Stimulated activated naive B cell treated with anti-CD40 and anti-IgM and Interleukin-4, amounts not matched to agents 10 μg/mL and 1 μg/mL and 100 μg/mL, for 72 hours (primary cell): ENCODE measurements at places on chromosomes 6 and 20.

- DNase-seq: no peak
- no peak overlapping the region for H3K27ac ChIP-seq
Observed at GRCh38 chr6:166430269-166430668, 47.5 kb upstream of the MPC1 start.

- H3K27ac ChIP-seq: no peak overlapping the region
- H3K4me3 ChIP-seq: no peak overlapping the region
- no peaks in the 10 kb centered on the region for H3K4me1 ChIP-seq
- H3K27me3 ChIP-seq: no peaks in the 10 kb centered on the region
Observed at GRCh38 chr6:168124921-168125320, 45.9 kb upstream of the FRMD1 start.

GRCh38 chr6:6494677-6495076 is 93.8 kb upstream of the LY86 start:
- H3K36me3 ChIP-seq: no peaks in the 10 kb centered on the region
- no peak overlapping the region for H3K27ac ChIP-seq
- H3K4me1 ChIP-seq: peaks cover 2% of the 10 kb centered on the region
- peaks cover 4% of the 10 kb centered on the region for H3K27me3 ChIP-seq

DNA sequence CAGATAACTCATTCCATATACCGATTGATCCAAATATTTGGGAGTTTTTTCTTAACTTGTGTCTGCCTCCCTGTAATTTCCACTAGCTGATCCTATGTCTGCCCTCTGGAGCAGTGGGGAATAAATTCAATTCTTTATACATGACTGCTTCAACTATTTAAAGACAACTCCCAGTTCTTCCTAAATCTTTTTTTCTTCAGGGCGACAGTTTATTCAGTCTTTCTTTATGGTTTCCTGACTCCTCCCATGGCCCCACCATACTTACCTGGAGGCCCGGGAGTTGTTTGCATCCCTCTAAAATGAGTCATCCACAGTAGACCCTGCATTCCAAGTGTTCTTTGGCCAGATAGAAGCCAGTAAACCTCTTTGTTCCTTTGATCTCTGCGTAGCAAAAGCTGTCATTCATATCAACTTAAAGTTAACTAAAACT is 73.6 kb downstream of the LCA5 start:
- no peak overlapping the region for H3K4me3 ChIP-seq
- peaks cover 7% of the 10 kb centered on the region for H3K27me3 ChIP-seq
- H3K36me3 ChIP-seq: no peaks in the 10 kb centered on the region
- H3K4me1 ChIP-seq: peaks cover 2% of the 10 kb centered on the region
- DNase-seq: no peak

- no peaks in the 10 kb centered on the region for H3K27me3 ChIP-seq
- no peaks in the 10 kb centered on the region for H3K4me1 ChIP-seq
- no peak overlapping the region for H3K27ac ChIP-seq
- no peaks in the 10 kb centered on the region for H3K36me3 ChIP-seq
Observed at GRCh38 chr6:126926926-126927325, 191.5 kb upstream of the RSPO3 start.

DNA sequence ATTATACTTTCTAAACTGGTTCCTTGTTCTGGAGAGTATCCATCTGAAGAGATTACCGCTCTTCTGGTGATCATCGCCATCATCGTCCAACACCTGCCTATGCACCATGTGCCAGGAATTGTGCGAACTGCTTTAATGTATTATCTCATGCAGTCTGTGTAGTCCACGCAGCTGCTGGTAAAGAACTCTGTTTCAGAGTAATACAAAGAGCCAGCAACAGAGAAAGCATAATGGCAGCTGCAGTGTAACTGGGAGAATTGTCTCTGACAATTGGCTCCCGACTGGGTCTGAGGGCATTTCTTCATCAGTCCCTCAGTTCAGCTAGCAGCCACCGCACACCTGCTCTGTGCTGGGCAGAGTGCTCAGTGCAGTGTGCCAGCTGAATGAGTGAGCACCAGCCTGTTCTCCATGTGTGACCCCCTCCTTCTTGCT is 383.4 kb downstream of the GRIK2 start:
- no peak overlapping the region for H3K27ac ChIP-seq
- H3K27me3 ChIP-seq: no peaks in the 10 kb centered on the region
- no peak overlapping the region for H3K4me3 ChIP-seq
- no peak for DNase-seq
- no peaks in the 10 kb centered on the region for H3K4me1 ChIP-seq

DNA sequence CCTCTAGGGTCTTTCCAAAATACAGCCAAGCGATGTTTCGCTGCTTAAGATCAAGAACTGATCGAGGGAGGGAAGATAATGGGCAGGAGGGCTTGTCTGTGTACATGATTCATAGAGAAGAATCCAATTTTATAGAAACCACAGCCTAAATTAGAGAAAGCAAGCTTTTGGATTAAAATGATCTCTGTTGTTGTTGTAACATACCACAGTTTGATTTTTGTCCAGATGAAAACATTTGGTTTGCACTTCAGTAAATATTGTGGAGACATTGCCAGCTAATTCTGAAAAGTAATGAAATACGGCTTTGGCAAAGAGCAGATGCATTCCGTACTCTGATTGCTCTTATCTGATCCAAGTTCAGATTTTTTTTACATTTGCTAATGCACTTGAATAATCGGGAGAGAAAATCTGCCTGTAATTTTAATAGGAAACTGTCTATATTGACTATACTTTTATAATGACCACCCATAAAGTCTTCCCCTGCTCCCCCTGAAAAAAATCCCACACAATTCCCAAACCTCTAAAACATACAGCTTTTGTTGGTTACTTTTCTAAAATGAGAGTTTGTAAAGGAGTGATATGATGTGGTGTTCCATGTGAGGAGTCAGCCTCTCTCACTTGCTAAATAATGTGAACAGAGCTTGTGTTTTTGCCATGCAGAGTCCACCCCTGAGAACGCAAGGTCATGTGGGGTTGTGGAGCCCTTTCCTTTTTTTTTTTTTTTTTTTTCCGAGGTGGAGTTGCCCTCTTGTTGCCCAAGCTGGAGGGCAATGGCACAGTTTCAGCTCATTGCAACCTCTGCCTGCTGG is 199.9 kb downstream of the DTNBP1 start:
- no peak overlapping the region for H3K27ac ChIP-seq
- peaks cover 59% of the 10 kb centered on the region for H3K36me3 ChIP-seq
- peaks cover 75% of the 10 kb centered on the region for H3K4me1 ChIP-seq
- H3K27me3 ChIP-seq: no peaks in the 10 kb centered on the region
- no peak for DNase-seq
- H3K4me3 ChIP-seq: no peak overlapping the region

GRCh38 chr6:16006681-16007080 is 122.2 kb upstream of the MYLIP start:
- peaks cover 9% of the 10 kb centered on the region for H3K4me1 ChIP-seq
- no peak overlapping the region for H3K27ac ChIP-seq
- no peak overlapping the region for H3K4me3 ChIP-seq
- no peaks in the 10 kb centered on the region for H3K36me3 ChIP-seq

DNA sequence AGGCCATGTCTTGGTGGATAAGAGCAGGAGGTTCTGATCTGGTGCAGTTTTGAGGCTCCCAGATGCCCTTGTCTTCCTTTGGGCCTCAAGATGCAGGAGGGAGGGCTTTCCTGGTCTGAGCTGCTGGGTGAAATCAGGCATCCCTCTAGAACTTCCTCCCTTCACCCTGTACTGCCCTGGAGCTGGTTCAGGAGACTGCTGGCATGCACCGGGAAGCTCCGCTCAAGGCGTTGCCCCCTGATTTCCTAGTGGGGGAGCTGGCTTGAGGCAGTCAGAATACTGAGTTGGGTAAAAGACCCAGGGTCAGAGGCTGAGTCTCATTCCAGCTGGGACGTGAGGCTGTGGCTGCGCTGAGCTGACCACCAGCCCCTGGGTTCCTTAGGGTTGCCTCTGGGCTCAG is 12.0 kb downstream of the PHACTR3 start:
- H3K27me3 ChIP-seq: peaks cover 25% of the 10 kb centered on the region
- no peak overlapping the region for H3K4me3 ChIP-seq
- no peak for DNase-seq
- H3K36me3 ChIP-seq: no peaks in the 10 kb centered on the region
- H3K27ac ChIP-seq: no peak overlapping the region

GRCh38 chr6:25660512-25660911 is 8.5 kb downstream of the SCGN start:
- no peak for DNase-seq
- no peak overlapping the region for H3K27ac ChIP-seq
- H3K4me3 ChIP-seq: no peak overlapping the region
- no peaks in the 10 kb centered on the region for H3K36me3 ChIP-seq
- H3K27me3 ChIP-seq: peaks cover 11% of the 10 kb centered on the region

GRCh38 chr6:105926318-105926717 is 159.8 kb upstream of the PRDM1 start:
- no peaks in the 10 kb centered on the region for H3K36me3 ChIP-seq
- peaks cover 8% of the 10 kb centered on the region for H3K27me3 ChIP-seq
- no peak overlapping the region for H3K27ac ChIP-seq
- no peaks in the 10 kb centered on the region for H3K4me1 ChIP-seq

- no peak overlapping the region for H3K4me3 ChIP-seq
- H3K4me1 ChIP-seq: no peaks in the 10 kb centered on the region
- H3K27ac ChIP-seq: no peak overlapping the region
- no peaks in the 10 kb centered on the region for H3K36me3 ChIP-seq
- no peak for DNase-seq
- peaks cover 5% of the 10 kb centered on the region for H3K27me3 ChIP-seq
Observed at GRCh38 chr20:53276143-53276542, 304.0 kb downstream of the TSHZ2 start.

GRCh38 chr6:37531026-37531425 is 31.3 kb upstream of the CCDC167 start:
- DNase-seq: no peak
- H3K4me3 ChIP-seq: no peak overlapping the region
- H3K27ac ChIP-seq: no peak overlapping the region
- H3K4me1 ChIP-seq: peaks cover 19% of the 10 kb centered on the region

GRCh38 chr6:112281821-112282615 is 27.7 kb upstream of the LAMA4 start:
- H3K36me3 ChIP-seq: no peaks in the 10 kb centered on the region
- H3K4me1 ChIP-seq: peaks cover 6% of the 10 kb centered on the region
- H3K27ac ChIP-seq: no peak overlapping the region
- DNase-seq: no peak

DNA sequence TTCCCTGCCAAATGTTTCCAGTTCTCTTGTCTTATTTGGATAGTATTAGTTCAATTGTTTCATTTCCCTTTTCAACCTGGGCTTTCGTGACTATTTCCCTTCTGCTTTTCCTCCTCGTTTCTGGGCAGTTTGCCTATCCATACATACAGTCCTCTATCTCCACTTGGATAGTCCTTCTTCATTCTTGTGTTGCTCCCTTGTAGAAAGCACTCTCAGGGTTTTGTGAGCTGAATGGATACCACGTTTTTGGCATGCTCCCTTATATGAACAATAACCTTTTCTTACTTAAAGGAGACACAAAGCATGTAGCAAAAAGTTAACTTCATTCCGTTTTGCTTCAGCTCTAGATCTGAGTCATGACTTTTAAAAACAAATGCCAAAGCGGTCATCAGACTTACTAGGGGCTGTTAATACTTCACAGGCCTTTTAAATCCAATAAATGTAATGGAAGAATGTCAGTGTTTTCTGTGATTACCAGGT is 16.6 kb downstream of the CRYBG1 start:
- H3K4me3 ChIP-seq: no peak overlapping the region
- H3K27me3 ChIP-seq: peaks cover 14% of the 10 kb centered on the region
- H3K4me1 ChIP-seq: peaks cover 3% of the 10 kb centered on the region
- no peak overlapping the region for H3K27ac ChIP-seq
- no peak for DNase-seq

GRCh38 chr20:44126445-44126844 is 60.5 kb downstream of the JPH2 start:
- H3K36me3 ChIP-seq: no peaks in the 10 kb centered on the region
- H3K4me3 ChIP-seq: no peak overlapping the region
- peaks cover 33% of the 10 kb centered on the region for H3K27me3 ChIP-seq
- DNase-seq: no peak

DNA sequence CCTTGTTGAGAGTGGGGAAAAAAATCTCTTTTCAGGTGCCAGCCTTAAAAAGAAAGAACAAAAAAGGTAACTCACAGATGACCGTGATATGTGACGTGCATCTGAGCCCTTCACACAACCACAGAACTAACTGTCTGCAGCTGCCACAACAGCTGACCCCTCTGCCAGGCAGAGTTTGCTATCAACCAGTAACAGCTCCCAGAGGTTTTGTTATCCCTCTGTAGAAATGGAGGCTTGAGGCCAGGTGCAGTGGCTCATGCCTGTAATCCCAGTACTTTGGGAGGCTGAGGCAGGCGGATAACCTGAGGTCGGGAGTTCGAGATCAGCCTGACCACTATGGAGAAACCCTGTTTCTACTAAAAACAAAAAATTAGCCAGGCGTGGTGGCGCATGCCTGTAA is 42.8 kb downstream of the SLC52A3 start:
- peaks cover 62% of the 10 kb centered on the region for H3K27me3 ChIP-seq
- no peak overlapping the region for H3K27ac ChIP-seq
- H3K4me1 ChIP-seq: peaks cover 4% of the 10 kb centered on the region
- peaks cover 4% of the 10 kb centered on the region for H3K36me3 ChIP-seq
- DNase-seq: no peak
- H3K4me3 ChIP-seq: no peak overlapping the region

- peaks cover 11% of the 10 kb centered on the region for H3K4me1 ChIP-seq
- no peaks in the 10 kb centered on the region for H3K27me3 ChIP-seq
- peaks cover 9% of the 10 kb centered on the region for H3K36me3 ChIP-seq
- H3K27ac ChIP-seq: peak overlapping the region; percentile 83
- DNase-seq: no peak
Observed at GRCh38 chr6:110185879-110186278, 5.7 kb downstream of the CDC40 start.

GRCh38 chr6:33993091-33993490 is 152.8 kb downstream of the GRM4 start:
- H3K4me3 ChIP-seq: no peak overlapping the region
- H3K27ac ChIP-seq: no peak overlapping the region
- no peak for DNase-seq
- H3K4me1 ChIP-seq: no peaks in the 10 kb centered on the region

DNA sequence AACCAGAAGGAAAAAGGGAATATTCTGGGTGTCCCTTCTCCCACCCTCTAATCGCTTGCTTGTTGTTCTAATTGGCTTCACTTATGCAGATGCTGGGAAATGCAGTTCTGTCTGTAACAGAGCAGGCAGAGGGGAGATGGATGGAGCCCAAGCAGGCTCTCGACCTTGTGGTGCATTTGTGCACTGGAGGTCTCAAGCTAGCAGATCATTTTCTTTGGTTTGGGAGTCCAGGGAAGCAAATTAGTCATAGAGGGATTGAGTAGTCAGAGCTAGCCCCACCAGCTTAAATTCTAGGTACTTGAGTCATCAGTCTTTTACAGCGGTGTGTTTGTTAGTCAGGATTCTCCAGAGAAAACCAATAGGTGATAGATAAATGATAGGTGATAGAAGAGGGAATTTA is 234.7 kb upstream of the ECI2 start:
- no peaks in the 10 kb centered on the region for H3K36me3 ChIP-seq
- no peak for DNase-seq
- H3K4me3 ChIP-seq: no peak overlapping the region
- H3K27me3 ChIP-seq: peaks cover 28% of the 10 kb centered on the region
- H3K27ac ChIP-seq: no peak overlapping the region

DNA sequence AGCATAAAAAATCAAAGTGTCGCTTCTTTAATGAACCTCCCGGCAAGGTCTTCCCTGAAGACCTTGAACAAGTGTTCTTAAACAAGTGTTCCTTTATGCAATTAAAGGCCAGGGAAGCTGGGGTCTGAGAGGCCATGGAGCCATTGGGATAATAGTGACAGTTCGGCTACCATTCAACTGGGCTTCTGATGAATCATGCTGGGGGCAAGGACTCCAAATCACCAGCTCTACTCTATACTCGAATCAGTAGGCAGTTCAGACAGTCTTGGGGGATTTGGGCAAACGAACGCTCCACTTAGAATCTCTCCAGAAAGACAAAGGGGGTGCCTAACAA is 34.7 kb upstream of the EZR start:
- no peak for DNase-seq
- peaks cover 33% of the 10 kb centered on the region for H3K4me1 ChIP-seq
- no peak overlapping the region for H3K27ac ChIP-seq
- no peak overlapping the region for H3K4me3 ChIP-seq
- no peaks in the 10 kb centered on the region for H3K27me3 ChIP-seq
- no peaks in the 10 kb centered on the region for H3K36me3 ChIP-seq
